ENCODE measurements at places on chromosomes 3 and 15.

DNA sequence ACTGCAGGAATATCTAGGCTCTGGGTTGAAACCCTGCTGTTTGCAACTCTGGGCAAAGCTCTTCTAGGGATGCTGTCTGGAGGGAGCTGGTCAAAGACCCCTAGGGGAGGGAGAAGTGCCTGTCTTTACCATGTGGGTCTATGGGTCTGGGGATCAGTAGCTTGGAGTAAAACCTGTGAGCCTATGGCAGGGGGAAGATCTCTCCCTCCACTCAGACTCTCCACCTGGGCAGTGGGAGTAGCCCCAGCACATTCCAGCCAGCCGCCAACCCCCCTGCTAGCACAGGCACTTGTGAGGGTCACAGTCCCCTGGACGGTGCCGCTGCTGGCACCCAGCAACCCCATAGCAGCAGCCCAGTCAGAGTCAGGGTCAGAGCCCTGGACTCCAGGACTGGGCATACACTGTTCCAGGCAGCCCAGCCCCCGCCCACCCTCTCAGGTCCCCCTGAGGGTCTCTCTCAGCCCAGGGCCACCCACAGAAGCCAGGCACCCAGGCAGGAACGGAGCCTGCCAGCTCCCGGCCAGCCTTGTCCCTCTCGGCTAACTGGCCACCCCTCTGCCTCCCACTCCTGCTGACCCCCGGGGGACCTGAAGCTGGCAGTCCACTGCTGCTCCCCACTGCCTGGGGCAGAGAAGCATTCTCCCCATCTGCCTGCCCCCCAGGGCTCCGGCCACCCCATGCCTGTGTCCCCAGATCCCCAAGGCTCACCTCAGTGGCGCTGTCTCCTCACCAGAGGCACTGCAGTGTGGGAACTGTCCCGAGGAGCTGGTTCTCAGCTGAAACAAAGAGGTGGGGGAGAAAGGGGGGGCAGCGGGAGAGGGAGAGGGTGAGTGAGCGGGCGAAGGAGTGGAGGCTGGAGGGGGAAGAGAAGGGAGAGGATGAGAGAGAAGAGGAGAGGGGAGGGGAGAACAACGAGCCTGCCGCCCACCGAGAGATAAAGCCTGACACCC, 10.8 kb downstream of the GLYCTK start:
- no peak for DNase-seq

- DNase-seq, result peak; percentile 17
Measured at GRCh38 chr3:114899186-114899931, 247.7 kb downstream of the ZBTB20 start.

DNA sequence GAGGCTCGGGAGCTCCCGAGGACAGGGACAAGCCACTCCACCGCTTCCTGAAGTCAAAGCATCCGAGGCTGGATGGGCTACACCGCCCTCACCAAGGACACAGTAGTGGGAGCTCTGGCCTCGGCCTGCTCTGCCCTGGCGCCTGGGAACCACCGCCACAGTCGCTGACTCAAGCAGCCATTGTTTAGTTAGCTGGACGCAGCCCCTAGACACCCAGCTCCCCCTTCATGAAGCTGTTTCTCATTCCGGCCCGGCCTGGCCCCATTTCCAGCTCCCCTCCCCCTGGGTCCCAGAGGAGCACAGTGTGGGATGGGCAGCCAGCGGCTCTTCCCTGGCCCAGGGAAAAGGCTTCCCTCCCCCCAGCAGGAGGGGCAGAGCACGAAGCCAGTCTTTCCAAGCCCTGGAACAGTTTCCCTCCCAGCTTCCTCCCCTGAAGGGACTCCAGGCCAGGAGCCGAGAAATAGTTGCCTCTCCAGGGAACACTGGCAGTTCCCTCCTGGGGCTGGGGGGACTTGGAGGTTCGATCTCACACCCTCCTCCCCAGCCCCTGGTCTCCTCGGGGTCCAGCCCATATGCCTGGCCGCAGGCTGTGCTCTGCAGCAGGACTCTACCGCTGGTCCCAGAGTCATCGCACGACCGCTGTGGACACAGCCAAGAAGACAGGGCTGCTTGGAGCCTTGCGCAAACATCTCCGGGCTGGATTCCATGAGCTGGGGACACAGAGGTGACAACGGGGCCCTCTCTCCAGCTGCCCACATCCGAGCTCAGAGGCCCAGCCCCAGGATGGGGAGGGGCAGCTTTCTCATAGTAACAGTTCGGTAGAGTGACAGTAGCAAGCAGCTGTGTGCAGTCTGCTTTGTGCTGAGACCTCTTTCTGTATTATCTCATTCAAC, 10.0 kb downstream of the PLXND1 start:
- DNase-seq, result no peak

DNA sequence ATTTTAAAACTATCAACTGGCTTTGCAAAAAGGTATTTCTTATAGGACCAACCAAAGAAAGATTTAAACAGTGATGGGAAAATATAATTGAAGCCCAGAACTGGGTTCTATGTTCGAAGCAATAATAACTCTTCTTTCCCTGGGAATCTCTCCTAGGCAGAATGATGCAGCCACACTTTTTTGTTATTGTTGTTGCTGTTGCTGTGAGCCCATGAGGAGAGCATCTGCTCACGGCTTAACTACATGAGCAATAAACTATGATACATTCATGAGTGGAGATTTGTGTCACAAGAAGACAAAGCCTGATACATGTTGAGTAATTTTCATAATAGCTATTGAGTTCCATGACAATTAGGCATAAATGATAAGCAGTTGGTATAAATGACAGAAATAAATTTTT, 80.5 kb downstream of the CRTC3 start:
- no peak for DNase-seq

DNA sequence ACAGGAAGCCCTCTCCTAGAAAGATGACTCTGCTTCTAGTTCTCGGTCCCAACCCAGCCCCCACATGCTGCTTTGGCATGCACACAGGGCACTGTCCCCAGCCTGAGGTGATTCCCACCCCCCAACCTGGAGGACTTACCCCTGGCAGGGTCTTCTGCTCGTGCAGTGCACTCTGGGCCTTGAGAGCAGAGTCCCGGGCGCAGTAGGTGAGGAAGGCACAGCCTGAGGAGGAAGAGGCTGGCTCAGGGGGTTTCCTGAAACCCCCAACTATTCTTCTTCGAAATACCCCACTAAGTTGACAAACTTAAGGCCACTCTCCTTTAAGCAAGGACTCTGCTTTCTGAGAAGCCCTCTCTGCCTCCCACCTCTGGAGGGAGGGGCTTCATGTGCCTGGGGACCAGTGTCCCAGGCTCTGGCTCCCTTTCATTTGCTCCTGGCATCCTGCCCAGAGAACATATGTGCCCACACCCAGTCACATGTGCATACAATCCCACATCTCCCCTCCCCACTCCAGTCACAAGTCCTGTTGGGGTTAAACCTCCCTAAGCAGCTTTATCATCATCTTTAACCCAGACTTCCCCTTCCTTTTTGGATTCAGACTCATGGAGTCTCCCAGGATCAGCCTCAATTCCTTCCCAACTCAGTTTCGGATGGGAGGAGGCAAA, 4.1 kb downstream of the CELF6 start:
- DNase-seq, result no peak

- no peak for DNase-seq
Measured at GRCh38 chr3:39766433-39766832, 43.0 kb upstream of the MYRIP start.

DNA sequence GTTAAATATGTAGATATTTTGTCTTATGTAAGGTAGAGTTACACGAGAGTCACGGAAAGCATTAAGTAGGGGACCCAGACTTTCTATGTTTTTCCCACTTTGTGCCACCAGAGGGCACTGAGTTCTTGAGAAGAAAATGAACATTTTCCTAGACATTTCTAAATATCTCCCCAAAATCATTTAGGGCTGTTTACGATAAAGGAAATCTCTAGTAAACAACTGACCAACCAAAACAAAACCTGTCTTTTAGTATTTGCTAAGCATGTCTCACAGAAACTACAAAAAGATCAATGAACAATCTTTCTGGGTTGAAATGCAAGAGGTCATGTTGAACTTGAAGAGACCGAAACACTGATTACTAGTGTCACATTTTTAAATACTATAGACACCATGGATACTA, 16.1 kb downstream of the POU1F1 start:
- DNase-seq, result no peak

DNA sequence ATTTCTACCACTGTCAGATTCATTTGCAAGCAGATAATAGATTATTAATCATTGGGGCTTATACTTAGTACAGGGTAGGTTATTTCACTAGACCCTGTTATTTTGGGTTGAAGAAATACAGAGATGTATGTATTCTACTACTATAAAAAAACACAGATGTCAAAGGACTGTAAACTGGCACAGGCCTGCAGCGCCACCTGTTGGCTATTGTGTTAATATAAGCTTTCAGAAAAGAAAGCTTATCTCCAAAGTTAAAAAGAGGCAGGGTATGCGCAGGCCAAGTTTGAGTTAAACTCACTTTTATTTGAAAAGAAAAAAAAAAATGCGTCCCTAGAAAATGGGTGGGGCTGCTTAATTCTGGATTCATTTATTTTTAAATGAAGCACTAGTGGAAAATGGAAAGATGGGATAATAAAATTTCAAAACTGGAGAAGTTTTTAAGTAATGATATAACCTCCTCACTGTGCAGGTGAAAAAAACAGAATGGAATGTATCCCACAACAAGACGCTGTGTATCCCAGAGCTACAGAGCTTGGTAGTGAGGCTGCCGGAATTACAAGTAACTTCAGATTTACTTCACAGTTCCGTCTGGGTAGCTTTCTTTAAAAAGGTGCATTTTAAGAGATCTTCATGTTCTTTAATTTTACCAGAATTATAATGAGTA, 407.2 kb upstream of the TGFBR2 start:
- DNase-seq, result no peak

- no peak for DNase-seq
Measured at GRCh38 chr3:171458071-171458863, 1.9 kb downstream of the TNIK start.

Data from cerebellar nuclear complex (tissue), 1 donor.